ENCODE measurements at places on chromosomes 1 and 21.

- no peak overlapping the region for H3K27ac ChIP-seq
- H3K27me3 ChIP-seq: no peaks in the 10 kb centered on the region
- peaks cover 9% of the 10 kb centered on the region for H3K4me1 ChIP-seq
Observed at GRCh38 chr1:198105185-198105584, 51.6 kb upstream of the NEK7 start.

DNA sequence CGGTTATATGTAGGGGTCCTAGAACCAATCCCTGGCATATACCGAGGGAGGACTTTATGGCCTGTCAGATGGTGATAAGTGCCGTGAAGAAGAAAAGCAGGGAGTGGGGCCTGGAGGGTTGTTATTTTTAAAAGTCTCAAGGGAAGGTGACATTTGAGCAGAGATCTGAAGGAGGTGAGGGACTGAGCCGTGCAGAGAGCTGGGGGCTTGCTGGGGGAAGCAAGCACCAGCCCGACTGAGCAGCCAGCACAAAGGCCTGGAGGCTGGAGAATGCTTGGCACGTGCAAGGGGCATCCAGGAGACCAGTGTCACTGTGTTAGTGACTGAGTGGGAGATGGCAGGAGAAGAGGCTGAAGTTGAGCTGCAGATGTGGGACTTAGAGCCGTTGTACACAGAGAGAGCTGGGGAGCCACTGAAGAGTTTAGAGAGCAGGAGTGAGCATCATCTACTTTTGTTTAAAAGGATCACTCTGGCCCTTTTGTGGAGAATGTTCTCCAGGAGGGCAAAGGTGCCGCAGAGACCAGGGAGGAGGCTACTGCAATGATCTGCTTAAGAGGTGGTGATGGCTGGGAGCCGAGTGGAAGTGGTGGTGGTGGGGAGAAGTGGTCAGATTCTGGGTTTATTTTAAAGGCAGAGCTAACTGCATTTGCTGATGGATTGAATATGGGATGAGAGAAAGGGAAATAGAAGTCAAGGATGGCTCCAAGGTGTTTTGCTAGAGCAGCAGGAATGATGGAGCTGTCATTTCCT is 31.2 kb downstream of the PTPRU start:
- DNase-seq: no peak
- no peaks in the 10 kb centered on the region for H3K27me3 ChIP-seq
- peaks cover 10% of the 10 kb centered on the region for H3K4me1 ChIP-seq

- no peaks in the 10 kb centered on the region for H3K27me3 ChIP-seq
- no peak overlapping the region for H3K27ac ChIP-seq
- no peaks in the 10 kb centered on the region for H3K36me3 ChIP-seq
- no peak overlapping the region for H3K4me3 ChIP-seq
- H3K4me1 ChIP-seq: no peaks in the 10 kb centered on the region
Observed at GRCh38 chr1:222844411-222844779, 29.6 kb downstream of the DISP1 start.

DNA sequence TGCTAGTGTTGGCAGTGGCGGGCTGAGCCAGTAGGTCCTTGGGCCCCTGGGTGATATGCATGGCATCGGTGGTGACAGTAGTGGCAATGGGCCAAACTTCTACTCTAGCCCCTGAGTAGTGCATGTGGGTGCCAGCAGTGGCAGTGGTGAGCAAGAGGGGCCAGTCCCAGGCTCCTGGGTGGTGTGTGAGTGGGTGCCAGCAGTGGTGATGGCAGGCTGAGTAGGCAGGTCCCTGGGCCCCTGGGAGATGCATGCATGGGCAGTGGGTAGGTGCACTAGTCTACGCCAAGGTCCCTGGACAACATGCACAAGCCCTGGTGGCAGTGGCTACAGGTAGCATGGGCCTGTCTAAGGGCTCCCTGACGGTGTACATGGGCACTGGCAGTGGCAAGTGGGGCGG is 24.6 kb upstream of the TTC22 start:
- no peaks in the 10 kb centered on the region for H3K36me3 ChIP-seq
- H3K4me3 ChIP-seq: no peak overlapping the region
- H3K27ac ChIP-seq: no peak overlapping the region
- no peaks in the 10 kb centered on the region for H3K4me1 ChIP-seq
- H3K27me3 ChIP-seq: peaks cover 17% of the 10 kb centered on the region
- DNase-seq: no peak

DNA sequence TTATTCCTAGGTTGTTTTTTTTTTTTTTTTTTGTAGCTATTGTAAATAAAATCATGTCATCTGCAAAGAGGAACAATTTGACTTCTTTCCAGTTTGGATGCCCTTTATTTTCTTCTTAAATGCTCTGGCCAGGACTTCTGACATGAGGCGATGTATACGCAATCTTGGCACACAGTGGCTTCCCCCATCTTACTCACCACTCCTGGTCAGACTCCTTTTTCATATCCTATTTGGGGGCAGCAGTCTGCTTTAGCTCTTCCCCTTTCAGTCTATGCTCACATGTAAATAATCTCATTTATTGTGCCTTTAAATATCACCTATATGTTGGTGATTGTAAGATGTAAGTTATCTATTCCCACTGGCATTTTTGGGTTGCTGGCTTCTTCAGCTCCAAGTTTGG is 56.1 kb downstream of the SLAMF6 start:
- H3K27ac ChIP-seq: no peak overlapping the region
- no peaks in the 10 kb centered on the region for H3K27me3 ChIP-seq
- H3K36me3 ChIP-seq: no peaks in the 10 kb centered on the region
- H3K4me3 ChIP-seq: no peak overlapping the region

DNA sequence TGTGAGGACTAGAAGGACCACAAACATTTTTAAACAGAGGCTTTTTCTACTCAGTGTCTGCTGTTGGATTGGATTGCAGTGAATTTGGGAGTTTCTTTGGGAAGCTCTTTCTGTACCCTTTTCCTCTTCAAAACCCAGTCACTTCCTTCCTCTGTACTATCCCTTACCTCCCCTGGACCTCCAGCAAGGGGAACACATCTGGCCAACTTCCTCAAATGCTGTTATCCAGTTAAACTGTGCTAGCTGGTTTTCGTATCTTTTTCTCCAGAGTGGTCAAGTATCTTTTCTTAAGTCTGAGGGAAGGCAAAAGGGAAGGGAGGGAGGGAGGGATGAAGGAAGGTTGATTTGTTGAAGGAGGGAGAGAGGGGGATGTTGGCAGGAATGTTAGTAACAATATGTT is 99.2 kb upstream of the TNR start:
- peaks cover 3% of the 10 kb centered on the region for H3K27me3 ChIP-seq
- no peaks in the 10 kb centered on the region for H3K4me1 ChIP-seq
- no peak overlapping the region for H3K4me3 ChIP-seq
- DNase-seq: no peak

GRCh38 chr1:31959521-31960340 is 21.6 kb upstream of the PTP4A2 start:
- H3K4me1 ChIP-seq: peaks cover 19% of the 10 kb centered on the region
- no peaks in the 10 kb centered on the region for H3K36me3 ChIP-seq
- no peak overlapping the region for H3K27ac ChIP-seq
- no peaks in the 10 kb centered on the region for H3K27me3 ChIP-seq

DNA sequence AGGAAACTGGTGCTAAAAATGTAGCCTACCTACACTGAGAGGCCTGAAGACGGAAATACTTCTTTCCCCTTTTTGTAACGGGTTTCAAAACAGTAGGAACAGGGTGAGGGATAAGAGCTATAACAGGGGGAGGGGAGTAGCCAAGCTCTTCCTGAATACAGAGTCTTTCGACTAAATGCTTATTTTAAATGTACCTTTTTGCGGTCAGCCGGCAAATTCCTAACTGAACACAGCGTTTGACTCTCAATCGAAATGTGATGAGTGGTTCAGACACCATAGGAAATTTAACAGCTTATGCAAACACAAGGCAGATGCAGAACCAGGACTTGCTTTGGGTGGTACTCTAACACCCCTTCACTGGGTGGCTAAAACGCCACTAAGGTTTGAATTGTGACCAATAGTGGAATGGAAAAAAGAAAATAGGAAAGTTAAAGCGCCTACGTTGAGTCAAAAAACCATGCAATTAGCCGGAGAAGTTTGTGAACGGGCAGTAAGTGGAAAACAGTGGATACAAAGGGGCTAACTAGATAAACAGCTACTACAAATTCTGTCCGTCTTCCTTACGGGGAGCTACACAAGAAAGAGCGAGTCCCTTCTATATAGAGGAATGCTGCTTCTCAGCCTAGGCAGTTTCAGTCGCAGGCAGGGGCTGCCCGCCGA is 1.7 kb downstream of the EGLN1 start:
- no peaks in the 10 kb centered on the region for H3K27me3 ChIP-seq
- H3K36me3 ChIP-seq: no peaks in the 10 kb centered on the region
- H3K4me3 ChIP-seq: peak overlapping the region; percentile 78
- peak; percentile 32 for DNase-seq
- H3K27ac ChIP-seq: peak overlapping the region; percentile 90
- H3K4me1 ChIP-seq: peaks cover 7% of the 10 kb centered on the region

- peak; percentile 4 for DNase-seq
- no peaks in the 10 kb centered on the region for H3K36me3 ChIP-seq
- H3K4me1 ChIP-seq: no peaks in the 10 kb centered on the region
- no peak overlapping the region for H3K27ac ChIP-seq
- no peak overlapping the region for H3K4me3 ChIP-seq
Observed at GRCh38 chr1:20311289-20311688, 20.6 kb downstream of the VWA5B1 start.

GRCh38 chr1:41882486-41882885 is 36.2 kb downstream of the HIVEP3 start:
- H3K27ac ChIP-seq: no peak overlapping the region
- DNase-seq: peak; percentile 20
- no peaks in the 10 kb centered on the region for H3K36me3 ChIP-seq
- no peak overlapping the region for H3K4me3 ChIP-seq
- no peaks in the 10 kb centered on the region for H3K4me1 ChIP-seq
- H3K27me3 ChIP-seq: no peaks in the 10 kb centered on the region

- peak overlapping the region; percentile 78 for H3K27ac ChIP-seq
- no peaks in the 10 kb centered on the region for H3K27me3 ChIP-seq
- no peak overlapping the region for H3K4me3 ChIP-seq
- peak; percentile 52 for DNase-seq
Observed at GRCh38 chr1:93679546-93679945, 2.1 kb downstream of the BCAR3 start.

DNA sequence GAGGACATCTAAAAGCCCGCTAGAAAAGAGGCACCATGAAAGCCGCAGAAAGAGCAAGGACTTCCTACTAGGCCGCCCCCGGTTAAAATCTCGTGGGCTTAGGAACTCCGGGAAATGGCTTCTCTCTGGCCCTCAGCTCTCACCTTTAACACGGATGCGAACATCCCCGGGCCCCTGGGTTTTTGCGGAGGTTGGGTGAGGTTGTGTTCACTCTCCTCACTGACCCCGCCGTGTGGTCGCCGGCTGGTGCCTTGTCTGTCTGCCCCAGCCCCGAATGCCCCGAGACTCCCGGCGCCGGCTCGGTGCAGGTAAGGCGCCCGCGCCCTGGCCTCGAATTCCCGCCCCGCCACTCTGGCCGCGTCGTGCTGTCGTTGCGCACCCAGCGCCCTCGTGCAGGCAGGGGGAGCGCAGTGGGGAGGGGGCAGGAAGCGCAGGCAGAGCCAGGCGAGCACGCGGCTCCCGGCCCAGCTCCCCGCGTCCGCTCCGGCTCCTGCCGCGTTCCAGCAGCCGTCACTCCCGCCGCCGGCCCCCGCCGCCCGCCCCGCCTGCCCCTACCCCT is at the start of gene SHISAL2A:
SHISAL2A (plus strand) TSS at position 437 of the 559 bp plus-strand sequence. CDS start 326 bp downstream, outside the sequence.
- peaks cover 58% of the 10 kb centered on the region for H3K27me3 ChIP-seq
- H3K4me1 ChIP-seq: peaks cover 5% of the 10 kb centered on the region
- H3K27ac ChIP-seq: no peak within 1 kb of the TSS
- H3K36me3 ChIP-seq: no peaks in the 10 kb centered on the region

DNA sequence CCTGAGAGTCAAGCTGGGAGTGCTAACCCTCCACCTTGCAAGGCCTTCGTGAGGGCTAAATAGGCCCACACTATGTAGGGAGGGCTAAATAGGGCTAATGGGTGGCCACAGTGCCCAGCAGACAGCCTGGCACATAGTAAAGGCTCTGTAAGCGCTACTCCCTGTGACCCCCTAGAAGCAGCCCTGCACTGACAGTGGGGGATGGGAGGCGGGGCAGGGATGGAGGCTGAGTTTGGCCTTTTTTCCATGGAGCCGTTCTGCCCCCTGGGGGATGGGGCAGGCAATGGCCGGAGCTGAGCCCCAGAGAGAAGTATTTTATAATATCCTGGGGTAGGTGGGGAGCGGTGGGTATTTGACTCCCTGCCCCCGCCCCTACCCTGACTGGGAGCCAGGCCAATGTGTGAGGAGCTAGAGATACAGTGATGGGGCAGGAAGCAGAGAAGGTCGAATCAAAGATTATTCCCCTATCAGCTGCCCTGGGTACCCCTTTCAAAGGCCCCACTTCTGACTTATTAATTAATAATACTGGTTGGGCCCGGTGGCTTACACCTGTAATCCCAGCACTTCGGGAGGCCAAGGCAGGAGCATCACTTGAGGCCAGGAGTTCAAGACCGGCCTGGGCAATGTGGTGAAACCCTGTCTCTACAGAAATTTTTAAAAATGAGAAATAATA is 42.3 kb downstream of the LACTBL1 start:
- H3K27me3 ChIP-seq: peaks cover 43% of the 10 kb centered on the region
- no peaks in the 10 kb centered on the region for H3K4me1 ChIP-seq
- H3K4me3 ChIP-seq: no peak overlapping the region
- no peak overlapping the region for H3K27ac ChIP-seq
- no peaks in the 10 kb centered on the region for H3K36me3 ChIP-seq
- DNase-seq: peak; percentile 17

DNA sequence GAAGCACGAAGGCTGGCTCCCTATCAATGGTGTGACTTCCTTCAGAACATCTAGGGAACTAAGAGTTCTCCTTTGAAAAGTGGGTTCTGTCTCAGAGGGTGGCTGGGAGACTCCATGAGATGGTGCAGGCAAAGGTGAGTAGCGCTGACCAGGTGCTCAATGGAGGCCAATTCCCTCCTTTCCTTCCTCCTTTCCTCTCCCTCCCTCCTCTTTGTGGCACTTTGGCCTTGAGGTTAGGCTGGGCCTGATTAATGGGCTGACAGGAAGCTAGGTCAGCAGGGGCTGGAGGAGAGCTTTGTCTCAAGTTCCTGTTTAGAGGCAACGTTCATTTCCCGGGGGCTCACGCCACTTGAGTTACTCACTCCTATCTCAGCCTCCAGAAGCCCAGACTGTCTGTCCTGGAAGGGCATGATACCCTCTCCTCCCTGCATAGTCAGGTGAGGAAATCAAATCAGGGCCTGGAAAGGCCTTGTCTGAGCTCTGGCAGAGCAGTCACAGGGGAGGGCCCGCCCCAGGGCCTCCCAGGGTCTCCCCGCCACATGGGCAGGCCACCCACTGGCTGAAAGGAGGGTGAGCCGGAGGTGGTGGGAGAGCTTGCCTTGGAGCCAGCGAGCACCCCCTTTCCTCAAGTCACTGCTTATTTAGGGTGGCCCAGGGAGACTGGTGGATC is 58.4 kb upstream of the SSBP3 start:
- no peak overlapping the region for H3K27ac ChIP-seq
- H3K4me1 ChIP-seq: no peaks in the 10 kb centered on the region
- no peak overlapping the region for H3K4me3 ChIP-seq
- DNase-seq: peak; percentile 24

- no peaks in the 10 kb centered on the region for H3K4me1 ChIP-seq
- no peaks in the 10 kb centered on the region for H3K36me3 ChIP-seq
- H3K27me3 ChIP-seq: peaks cover 4% of the 10 kb centered on the region
- no peak overlapping the region for H3K4me3 ChIP-seq
- no peak for DNase-seq
Observed at GRCh38 chr1:70465911-70466310, 54.8 kb downstream of the CTH start.

Data from IMR-90 (cell line).